ENCODE measurements at places on chromosomes 1 and 21. TPM values are rescaled to one million over a fixed set of nuclear protein-coding genes. Genes with fewer than 3 reads are reported as not detected.

Gene NCF2
- 21.5 TPM for total RNA-seq

Gene MARK1
- 7.0 TPM for total RNA-seq

Gene CASQ2
- total RNA-seq, result 4.4 TPM

Gene CYP2J2
- not detected for total RNA-seq

Gene SLC2A5
- total RNA-seq, result 5.7 TPM

Gene CYP4X1
- 46.5 TPM for total RNA-seq

Gene RBP7
- 302 TPM for total RNA-seq

Gene TRIM58
- 0.88 TPM for total RNA-seq

Gene PRKCZ
- total RNA-seq, result not detected

Gene MX2
- 31.0 TPM for total RNA-seq

Gene OR6N2
- not detected for total RNA-seq

Gene LGR6
- total RNA-seq, result not detected

Gene EDARADD
- not detected for total RNA-seq

Gene KRTAP19-1
- total RNA-seq, result not detected

Gene GAS5
- 330 TPM for total RNA-seq

Gene IFI44
- total RNA-seq, result 57.8 TPM

Gene DLGAP3
- 0.17 TPM for total RNA-seq

Gene IL6R
- 39.4 TPM for total RNA-seq

Gene CD84
- 67.0 TPM for total RNA-seq

Gene GJC2
- total RNA-seq, result 0.82 TPM

Gene ZSWIM5
- 0.94 TPM for total RNA-seq

Gene VHLL
- not detected for total RNA-seq

Gene FAM151A
- 0.82 TPM for total RNA-seq

Gene PDPN
- 8.1 TPM for total RNA-seq

Gene RASAL2
- 25.3 TPM for total RNA-seq

Gene SLC25A33
- total RNA-seq, result 9.2 TPM

Gene CDC42BPA
- total RNA-seq, result 43.2 TPM

Gene F11R
- total RNA-seq, result 61.8 TPM

Measured in subcutaneous adipose tissue (tissue), 4 donors.